CD4-positive, alpha-beta T cell treated with Interleukin-4 for 1 hour (primary cell): ENCODE measurements at places on chromosomes 2 and 18.
A peak's percentile ranks its signal among the peaks of the same experiment; 100 is the strongest.

DNA sequence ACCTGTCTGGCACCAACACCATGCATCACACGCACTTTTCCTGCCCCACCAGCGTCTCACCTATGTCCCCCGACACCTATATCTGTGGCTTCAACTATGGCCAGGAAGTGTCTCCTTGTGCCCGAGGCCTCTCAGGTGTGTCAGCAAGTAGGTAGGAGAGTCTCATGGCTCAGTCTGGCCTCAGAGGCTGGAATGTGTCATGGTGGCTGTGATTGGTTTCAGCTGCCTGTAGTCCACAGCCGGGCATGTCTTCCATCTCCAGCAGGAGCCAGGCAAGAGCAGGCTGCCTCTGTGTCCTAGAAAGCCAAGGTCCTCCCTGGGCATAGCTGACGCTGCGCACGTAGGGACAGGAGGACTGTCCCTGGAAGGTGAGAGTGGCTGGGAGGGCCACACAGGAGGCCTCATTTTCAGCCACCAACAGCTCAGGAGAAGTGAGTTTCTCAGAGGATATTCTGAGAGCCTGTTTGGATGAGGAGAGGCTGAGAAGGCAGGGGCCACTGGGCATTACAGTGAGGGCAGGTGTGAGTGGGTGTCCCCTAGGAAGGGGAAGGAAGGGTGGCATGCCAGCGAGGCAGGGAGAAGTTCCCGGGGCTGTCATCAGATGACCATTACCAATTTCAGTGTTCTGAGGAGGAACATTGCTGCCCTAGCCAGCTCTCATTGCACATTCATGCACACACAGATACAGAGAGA lies 47.2 kb downstream of the SDC1 start:
- DNase-seq: no peak

- DNase-seq: peak; percentile 68
Observed at GRCh38 chr2:157897106-157897971, 21.2 kb upstream of the ACVR1 start.

GRCh38 chr2:20384953-20385352 lies 34.3 kb upstream of the PUM2 start:
- DNase-seq: no peak

DNA sequence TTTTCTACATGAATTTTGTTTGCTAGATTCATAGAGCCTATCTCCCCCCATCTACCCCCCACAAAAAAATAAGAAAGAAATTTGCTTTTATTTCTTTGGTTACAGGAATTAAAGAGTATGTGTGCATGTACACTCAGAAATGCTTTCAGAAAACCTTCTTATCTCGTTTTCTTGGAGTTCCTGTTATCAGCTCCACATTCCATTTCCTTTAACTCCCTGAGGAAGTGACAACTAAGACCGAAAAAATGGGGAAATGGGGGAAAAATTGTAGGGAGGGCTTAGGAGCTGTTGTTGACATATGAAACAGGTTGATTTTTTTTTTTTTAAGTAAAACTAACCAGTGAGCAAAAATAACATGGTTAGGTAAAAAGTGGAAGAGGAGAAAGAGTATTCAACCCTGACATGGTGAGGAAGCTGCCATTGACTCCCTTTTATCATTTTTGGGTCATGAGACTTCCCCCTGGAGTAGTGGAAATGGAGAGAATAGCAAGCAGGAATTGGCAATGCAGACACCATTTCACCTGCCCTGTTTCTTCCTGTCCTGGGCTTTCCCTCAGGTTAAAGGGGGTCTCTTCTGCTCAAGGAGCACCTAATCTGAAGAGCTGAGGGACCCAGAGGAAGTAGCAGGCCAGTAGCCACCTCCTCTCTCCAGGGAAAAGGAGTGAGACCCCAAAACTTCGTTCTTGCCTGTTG lies 93.5 kb downstream of the OSBPL6 start:
- DNase-seq: no peak

DNA sequence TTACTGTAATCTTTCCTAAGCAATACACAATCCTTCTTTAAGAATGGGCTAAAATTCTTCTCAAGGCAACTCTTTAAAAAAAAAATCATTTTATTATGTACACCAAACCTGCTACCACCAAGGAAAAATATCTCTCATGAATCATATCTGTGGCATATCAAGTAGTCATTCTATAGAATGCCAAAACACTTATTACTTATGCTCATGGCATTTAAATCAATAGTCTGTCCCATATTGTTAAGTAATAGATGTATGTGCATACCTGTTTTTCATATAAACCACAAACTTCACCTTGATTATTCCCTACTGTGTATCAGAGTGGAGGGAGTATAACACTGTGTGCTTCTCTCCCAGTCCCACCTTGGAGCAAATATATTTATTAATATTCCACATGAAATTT lies 95.8 kb upstream of the SETBP1 start:
- DNase-seq: no peak

- no peak for DNase-seq
Observed at GRCh38 chr2:152825834-152826233, 107.4 kb downstream of the ARL6IP6 start.

GRCh38 chr2:62208074-62208757 lies 12.3 kb downstream of the B3GNT2 start:
- no peak for DNase-seq
